ENCODE measurements at places on chromosomes 6 and 20. TPM values are rescaled to one million over a fixed set of nuclear protein-coding genes. Genes with fewer than 3 reads are reported as not detected.

- H3K4me3 ChIP-seq = no peak overlapping the region
- no peak overlapping the region for H3K27ac ChIP-seq
- H3K27me3 ChIP-seq = no peaks in the 10 kb centered on the region
- no peak for DNase-seq
Measured at GRCh38 chr6:31533455-31533841, 4.7 kb downstream of the MCCD1 start.

- no peak overlapping the region for H3K4me3 ChIP-seq
- H3K36me3 ChIP-seq = no peaks in the 10 kb centered on the region
- H3K27ac ChIP-seq = no peak overlapping the region
- H3K4me1 ChIP-seq = no peaks in the 10 kb centered on the region
- no peaks in the 10 kb centered on the region for H3K27me3 ChIP-seq
Measured at GRCh38 chr6:41695825-41696224, 39.6 kb downstream of the TFEB start.

DNA sequence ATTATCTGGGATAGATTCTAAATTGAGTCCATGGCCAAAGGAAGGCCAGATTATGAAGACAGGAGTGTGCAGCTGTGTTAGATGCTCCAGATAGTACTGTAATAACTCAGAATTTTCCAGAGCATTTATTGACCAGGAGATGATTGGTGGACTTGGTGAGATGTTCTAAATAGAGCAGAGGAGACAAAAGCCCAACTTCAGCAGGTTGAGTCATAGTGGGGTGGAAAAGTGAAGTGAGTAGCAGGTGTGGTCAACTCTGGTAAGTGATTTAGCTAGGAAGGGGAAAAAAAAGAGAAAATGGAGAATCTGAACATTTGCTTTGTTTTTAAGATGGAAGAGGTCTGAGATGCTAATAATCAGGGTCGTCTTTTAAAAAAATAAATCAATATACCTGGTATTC, 227.4 kb downstream of the TMEM200A start:
- no peak for DNase-seq
- H3K27ac ChIP-seq = no peak overlapping the region
- H3K27me3 ChIP-seq = no peaks in the 10 kb centered on the region

DNA sequence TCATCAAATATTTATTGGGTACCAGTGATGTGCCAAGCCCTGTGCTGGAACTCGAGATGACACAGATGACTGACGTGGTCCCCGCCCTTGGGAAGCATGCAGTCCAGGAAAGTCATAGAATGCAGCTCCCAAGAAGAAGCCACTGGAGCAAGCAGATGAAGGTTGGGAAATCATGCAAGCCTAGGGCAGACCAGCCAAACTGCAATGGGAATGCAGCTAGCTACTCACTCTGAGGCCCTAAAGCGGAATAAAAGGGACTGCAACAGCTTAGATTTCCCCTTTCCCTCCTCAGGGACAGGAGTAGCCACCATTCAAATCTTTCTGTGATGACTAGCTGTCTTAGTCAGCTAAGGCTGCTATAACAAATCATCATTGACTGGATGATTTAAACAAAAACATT, 152.2 kb downstream of the MAFB start:
- H3K27ac ChIP-seq = no peak overlapping the region
- H3K27me3 ChIP-seq = no peaks in the 10 kb centered on the region
- H3K4me1 ChIP-seq = no peaks in the 10 kb centered on the region
- H3K36me3 ChIP-seq = no peaks in the 10 kb centered on the region
- no peak overlapping the region for H3K4me3 ChIP-seq
- DNase-seq = no peak

DNA sequence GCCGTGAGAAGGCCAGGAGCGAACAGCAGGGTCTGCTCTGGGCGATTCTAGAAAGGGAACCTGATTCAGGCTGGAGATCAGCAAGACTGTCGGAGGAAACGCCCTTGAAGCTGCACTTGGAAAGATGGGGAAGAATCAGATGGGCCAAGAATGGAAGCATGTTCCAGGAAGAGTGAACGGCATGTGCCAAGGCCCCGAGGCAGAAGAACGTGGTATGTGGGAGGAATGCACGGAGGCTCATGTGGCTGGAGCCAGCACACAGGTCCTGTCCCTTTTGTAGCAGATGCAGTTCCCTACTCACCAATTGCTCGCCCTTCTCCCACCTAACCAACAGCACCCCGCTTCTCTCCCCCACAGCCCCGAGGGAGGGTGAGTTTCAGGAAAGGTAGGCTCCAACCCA, 180.6 kb downstream of the TFAP2C start:
- no peaks in the 10 kb centered on the region for H3K36me3 ChIP-seq
- DNase-seq = no peak
- H3K27ac ChIP-seq = no peak overlapping the region
- H3K4me1 ChIP-seq = no peaks in the 10 kb centered on the region

ZSCAN23 gene
- 21.3 TPM for total RNA-seq

Measured in uterus (tissue), 4 donors.